Adrenal gland (tissue), 19 donors: ENCODE measurements at places on chromosomes 1 and 21. TPM values are rescaled to one million over a fixed set of nuclear protein-coding genes. Genes with fewer than 3 reads are reported as not detected.
A peak's percentile ranks its signal among the peaks of the same experiment; 100 is the strongest.

DNA sequence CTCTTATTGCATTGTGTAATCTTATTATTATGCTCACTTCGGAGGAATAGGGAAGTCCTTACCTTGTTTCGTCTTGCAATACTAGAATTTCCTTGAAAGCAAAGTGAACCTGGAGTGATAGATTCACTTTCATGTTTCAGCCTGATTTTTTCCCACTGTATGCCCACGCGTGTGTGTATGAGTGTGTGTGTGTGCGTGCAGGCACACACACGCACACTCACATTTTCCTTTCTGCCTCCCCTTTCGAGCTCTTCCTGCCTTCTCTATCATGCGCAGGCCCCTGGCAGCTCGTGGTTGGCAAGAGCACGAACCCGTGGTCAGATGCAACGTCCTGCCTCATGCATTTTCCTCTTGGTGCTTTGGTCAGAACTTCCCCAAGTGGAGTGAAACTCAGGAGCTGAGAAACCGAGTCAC is at the start of gene GCSAML:
Gene GCSAML (plus strand): TSS at position 366 of the 414 bp plus-strand sequence. CDS start 58 bp downstream, outside the sequence.
- H3K4me1 ChIP-seq: no peaks in the 10 kb centered on the region
- no peak for DNase-seq
- no peaks in the 10 kb centered on the region for H3K27me3 ChIP-seq
- H3K36me3 ChIP-seq: no peaks in the 10 kb centered on the region
- no peak within 1 kb of the TSS for H3K4me3 ChIP-seq

GRCh38 chr1:69913977-69914376 is 291.4 kb downstream of the LRRC40 start:
- H3K4me3 ChIP-seq: no peak overlapping the region
- no peaks in the 10 kb centered on the region for H3K4me1 ChIP-seq
- no peaks in the 10 kb centered on the region for H3K36me3 ChIP-seq
- no peaks in the 10 kb centered on the region for H3K27me3 ChIP-seq
- DNase-seq: no peak

- no peak for DNase-seq
- H3K36me3 ChIP-seq: no peaks in the 10 kb centered on the region
- H3K27ac ChIP-seq: no peak overlapping the region
- no peaks in the 10 kb centered on the region for H3K27me3 ChIP-seq
- no peaks in the 10 kb centered on the region for H3K4me1 ChIP-seq
These were observed 438.3 kb downstream of the CAMTA1 start for GRCh38 chr1:7223334-7224080.

GRCh38 chr1:64171246-64171645 is 32.2 kb upstream of the UBE2U start:
- no peak overlapping the region for H3K27ac ChIP-seq
- H3K27me3 ChIP-seq: no peaks in the 10 kb centered on the region
- DNase-seq: no peak

- H3K27me3 ChIP-seq: no peaks in the 10 kb centered on the region
- H3K27ac ChIP-seq: peak within 1 kb of the TSS; percentile 28
- no peaks in the 10 kb centered on the region for H3K36me3 ChIP-seq
- peak; percentile 77 for DNase-seq
- peak within 1 kb of the TSS; percentile 71 for H3K4me3 ChIP-seq
- peaks cover 5% of the 10 kb centered on the region for H3K4me1 ChIP-seq
These were observed at the start of gene PTCH2 for GRCh38 chr1:44842862-44843655. Gene PTCH2, minus strand, starts transcription at chr1:44843253. Its CDS starts 321 bp downstream, at chr1:44842932.

DNA sequence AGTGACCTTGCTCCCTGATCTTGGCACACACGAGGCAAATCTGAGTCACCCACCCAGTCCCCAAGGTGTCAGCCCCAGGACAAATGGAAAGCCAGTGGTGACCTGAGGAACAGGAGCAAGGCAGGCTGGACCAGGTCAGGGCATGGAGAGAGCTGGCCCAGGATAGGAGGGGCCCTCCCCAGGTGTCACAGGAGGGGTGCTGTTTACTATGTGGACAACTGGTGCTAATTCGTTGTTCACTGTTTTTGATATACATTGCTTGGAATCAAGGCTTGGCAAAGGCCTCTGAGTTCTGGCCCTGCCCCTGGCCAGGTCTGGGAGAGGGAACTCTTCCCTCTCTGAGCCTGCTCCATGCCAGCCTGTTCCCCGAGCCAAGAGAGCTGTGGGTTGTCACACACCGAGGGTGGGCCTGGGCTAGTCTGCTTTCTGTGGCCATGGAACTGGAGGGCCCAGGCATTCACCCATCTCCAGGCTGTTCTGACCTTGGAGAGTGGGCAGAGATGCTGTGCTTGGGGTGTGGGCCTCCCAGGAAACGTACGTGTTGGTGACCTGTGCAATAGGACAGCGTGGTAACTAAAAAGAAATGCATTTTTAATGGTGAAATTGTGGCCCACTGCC is 41.8 kb downstream of the CRYAA start:
- no peaks in the 10 kb centered on the region for H3K27me3 ChIP-seq
- H3K4me1 ChIP-seq: peaks cover 18% of the 10 kb centered on the region
- peak overlapping the region; percentile 61 for H3K27ac ChIP-seq
- no peaks in the 10 kb centered on the region for H3K36me3 ChIP-seq
- no peak for DNase-seq

DNA sequence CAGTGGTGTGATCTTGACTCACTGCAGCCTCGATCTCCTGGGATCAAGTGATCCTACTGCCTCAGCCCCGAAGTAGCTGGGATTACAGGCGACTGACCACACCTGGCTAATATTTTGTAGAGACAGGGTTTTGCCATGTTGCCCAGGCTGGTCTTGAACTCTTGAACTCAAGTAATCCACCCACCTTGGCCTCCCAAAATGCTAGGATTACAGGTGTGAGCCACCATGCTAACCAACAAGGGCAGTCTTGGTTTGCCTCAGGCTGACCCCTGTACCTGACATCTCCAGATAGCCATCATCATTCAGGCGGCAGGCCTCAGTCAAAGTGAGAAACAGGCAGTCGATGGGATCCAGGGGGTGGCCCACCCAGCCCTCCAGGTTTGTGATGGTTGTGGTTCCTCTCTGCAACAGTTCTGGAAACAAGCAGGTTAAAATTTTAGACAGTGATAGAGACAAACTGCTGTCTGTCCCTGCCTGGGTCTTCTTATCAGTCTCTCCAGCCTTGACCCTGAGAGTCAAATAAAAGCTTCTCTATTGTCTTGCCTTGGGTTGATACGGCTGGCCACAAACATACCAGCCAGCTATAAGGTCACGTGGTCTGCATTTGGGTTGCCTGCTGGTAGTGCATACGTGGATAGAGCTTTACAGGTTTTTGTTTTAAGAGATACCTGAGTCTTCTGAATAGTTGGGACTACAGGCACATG is 26.8 kb downstream of the UROD start:
- H3K27ac ChIP-seq: peak overlapping the region; percentile 56
- peak; percentile 52 for DNase-seq
- H3K4me3 ChIP-seq: no peak overlapping the region
- no peaks in the 10 kb centered on the region for H3K36me3 ChIP-seq
- peaks cover 27% of the 10 kb centered on the region for H3K4me1 ChIP-seq
- H3K27me3 ChIP-seq: no peaks in the 10 kb centered on the region

GRCh38 chr1:90919190-90919719 is 102.6 kb downstream of the ZNF644 start:
- no peak overlapping the region for H3K27ac ChIP-seq
- H3K4me1 ChIP-seq: peaks cover 9% of the 10 kb centered on the region
- H3K4me3 ChIP-seq: no peak overlapping the region
- H3K36me3 ChIP-seq: no peaks in the 10 kb centered on the region
- H3K27me3 ChIP-seq: no peaks in the 10 kb centered on the region

GRCh38 chr1:110594456-110595352 is 11.5 kb downstream of the KCNA2 start:
- no peaks in the 10 kb centered on the region for H3K27me3 ChIP-seq
- DNase-seq: no peak
- no peak overlapping the region for H3K27ac ChIP-seq
- no peak overlapping the region for H3K4me3 ChIP-seq
- no peaks in the 10 kb centered on the region for H3K4me1 ChIP-seq

GRCh38 chr1:83918688-83919285 is 80.1 kb downstream of the TTLL7 start:
- H3K4me1 ChIP-seq: no peaks in the 10 kb centered on the region
- H3K27ac ChIP-seq: no peak overlapping the region
- no peak for DNase-seq
- no peak overlapping the region for H3K4me3 ChIP-seq
- H3K27me3 ChIP-seq: no peaks in the 10 kb centered on the region

Gene LAMC1
- total RNA-seq: 87.4 TPM

Gene AIM2
- 0.68 TPM for total RNA-seq

Gene LYPLA2
- total RNA-seq: 54.2 TPM

Gene SPRR1B
- total RNA-seq: not detected

Gene PLPP3
- total RNA-seq: 100 TPM
